ENCODE measurements at places on chromosomes 6 and 20. TPM values are rescaled to one million over a fixed set of nuclear protein-coding genes. Genes with fewer than 3 reads are reported as not detected.

The NSFL1C gene
- 26.9 TPM for total RNA-seq

The PRICKLE4 gene
- 3.1 TPM for total RNA-seq

The CST1 gene
- total RNA-seq = not detected

The FHL5 gene
- total RNA-seq = 47.3 TPM

Data from thoracic aorta (tissue), 2 donors.